Memory B cell (primary cell): ENCODE measurements at places on chromosomes 3 and 15.

DNA sequence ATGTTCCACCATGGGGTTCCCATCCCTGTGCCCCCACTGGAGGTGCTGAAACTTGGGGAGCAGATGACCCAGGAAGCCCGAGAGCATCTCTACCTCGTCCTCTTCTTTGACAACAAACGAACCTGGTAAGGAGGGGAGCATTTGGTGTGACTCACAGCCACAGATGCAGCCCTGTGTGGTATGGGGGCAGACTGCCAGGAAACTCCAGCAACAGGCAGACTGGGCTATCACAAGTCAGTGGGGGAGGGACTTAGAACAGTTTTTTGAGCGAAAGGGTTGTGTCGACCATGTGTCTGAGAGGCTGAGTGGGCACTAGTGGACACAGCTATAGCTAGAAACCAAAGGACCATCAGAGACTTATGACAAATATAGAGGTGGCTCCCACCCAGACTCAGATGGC is 3.4 kb upstream of the OGG1 start:
- no peak for DNase-seq

DNA sequence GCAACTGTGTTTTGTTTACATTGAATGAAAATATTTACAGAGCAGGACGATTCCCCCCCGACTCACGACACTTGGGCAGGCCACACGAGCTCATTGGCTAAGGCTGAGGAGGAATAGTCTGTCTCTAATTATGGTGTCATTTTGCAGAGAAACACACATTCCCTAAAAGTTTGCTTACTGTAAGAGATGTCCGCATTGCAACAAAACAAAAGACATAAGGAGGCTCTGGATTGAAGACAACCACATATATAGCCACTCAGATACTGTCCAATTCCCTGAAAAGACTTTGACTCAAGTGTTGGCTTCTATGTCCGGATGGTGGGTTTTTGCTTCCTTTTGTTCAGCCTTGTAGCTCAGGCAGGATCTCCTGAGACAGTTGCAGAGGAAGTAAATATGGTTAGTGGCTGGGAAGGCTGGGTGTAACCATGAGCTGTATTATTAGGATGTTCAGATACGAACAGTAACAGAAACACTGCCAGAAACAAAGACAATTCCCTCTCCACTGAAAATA is 170.4 kb downstream of the KLHL25 start:
- no peak for DNase-seq

DNA sequence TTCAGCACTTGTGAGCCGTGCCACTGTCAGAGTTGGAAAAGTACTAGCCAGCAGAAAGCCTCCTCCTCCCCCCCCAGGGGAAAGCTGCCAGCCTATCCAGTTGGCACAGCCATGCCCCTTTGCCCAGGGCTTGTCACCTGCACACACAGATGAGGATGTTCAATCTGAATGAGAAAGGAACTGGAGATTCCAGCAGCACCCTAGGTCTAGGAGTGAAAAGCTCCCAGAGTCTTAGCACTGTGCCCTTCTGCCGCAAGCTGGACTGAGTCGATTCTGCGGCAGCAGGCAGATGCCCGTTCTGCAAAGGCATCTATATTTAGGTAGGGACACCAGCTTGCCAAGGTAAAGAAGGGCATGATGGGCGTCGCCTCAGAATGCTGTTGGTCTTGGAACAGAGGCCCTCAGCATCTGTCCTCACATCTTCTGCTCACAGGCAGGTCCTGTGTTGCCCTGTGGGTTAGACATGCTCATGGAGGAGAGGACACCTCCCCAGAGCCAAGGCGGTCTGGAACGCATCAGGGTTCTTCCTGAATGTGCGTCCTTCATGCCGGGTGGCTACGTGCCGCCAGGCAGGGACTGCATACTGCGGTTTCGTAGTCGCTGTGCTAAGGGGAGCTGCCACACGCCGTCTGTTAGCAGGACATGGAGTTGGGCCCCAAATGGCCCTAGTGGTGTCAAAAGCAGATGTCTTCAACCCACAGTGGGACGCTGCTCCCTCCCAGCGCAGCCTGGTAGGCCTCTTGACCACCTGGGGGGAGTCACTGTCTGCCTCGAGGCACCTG is 109.5 kb downstream of the VGLL4 start:
- no peak for DNase-seq

DNA sequence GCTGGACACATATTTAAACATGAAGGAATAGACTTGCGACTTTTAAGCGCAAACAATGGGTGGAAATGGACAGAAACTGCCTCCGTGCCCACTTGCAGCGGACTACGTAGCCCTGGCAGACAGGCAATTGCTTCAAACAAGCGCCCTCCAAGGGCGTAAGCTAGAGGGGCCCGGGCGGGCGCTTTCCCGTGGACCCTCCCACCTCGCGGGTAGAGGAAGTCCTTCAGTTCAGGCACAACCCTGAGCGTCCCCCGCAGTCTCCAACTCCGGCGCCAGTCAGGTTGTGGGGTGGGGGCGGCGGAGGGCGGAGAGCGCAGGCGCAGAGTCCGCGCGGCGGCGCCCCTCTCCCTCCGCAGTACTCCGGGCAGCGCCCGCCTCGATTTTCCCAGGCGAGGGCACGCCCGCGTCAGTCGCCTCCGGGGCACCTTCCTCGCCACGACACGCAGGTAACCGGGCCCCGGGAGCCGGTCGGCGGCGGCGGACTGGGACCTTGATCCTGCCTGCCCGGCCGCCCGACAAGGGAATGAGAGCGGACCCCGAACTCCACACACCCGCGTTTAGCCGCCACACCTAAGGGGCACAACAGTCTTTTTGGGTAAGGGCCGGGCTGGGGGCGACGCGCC is at the start of gene SLC35G2:
TSS of gene SLC35G2 (plus strand) at position 358 of the 623 bp plus-strand sequence. CDS start 35,335 bp downstream, outside the sequence.
- DNase-seq: peak; percentile 8

- no peak for DNase-seq
These were observed 684.6 kb upstream of the CCDC54 start for GRCh38 chr3:106692624-106693023.

GRCh38 chr3:181210275-181210674 is 220.7 kb upstream of the DNAJC19 start:
- no peak for DNase-seq
